ENCODE measurements at places on chromosomes 3 and 15.

DNA sequence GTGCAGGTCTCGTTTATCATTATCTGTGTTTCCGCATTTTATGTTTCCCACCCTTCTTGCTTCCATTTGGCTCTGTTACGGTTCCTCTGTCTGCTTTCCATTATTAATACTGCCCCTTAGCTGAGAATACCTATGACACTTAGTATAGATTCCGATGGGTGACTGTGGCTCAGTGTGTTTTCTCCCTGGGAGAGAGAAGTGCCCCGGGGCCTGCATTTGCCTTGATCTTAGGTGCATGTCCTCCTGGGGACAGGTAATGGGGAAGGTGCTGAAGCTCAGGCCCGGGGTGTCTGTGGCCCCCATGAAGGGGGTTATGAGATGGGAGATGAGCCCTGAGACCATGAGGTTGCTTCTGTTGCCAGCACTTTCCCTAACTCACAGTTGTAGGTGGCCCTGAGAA, 43.4 kb upstream of the PCSK6 start:
- no peak for DNase-seq

DNA sequence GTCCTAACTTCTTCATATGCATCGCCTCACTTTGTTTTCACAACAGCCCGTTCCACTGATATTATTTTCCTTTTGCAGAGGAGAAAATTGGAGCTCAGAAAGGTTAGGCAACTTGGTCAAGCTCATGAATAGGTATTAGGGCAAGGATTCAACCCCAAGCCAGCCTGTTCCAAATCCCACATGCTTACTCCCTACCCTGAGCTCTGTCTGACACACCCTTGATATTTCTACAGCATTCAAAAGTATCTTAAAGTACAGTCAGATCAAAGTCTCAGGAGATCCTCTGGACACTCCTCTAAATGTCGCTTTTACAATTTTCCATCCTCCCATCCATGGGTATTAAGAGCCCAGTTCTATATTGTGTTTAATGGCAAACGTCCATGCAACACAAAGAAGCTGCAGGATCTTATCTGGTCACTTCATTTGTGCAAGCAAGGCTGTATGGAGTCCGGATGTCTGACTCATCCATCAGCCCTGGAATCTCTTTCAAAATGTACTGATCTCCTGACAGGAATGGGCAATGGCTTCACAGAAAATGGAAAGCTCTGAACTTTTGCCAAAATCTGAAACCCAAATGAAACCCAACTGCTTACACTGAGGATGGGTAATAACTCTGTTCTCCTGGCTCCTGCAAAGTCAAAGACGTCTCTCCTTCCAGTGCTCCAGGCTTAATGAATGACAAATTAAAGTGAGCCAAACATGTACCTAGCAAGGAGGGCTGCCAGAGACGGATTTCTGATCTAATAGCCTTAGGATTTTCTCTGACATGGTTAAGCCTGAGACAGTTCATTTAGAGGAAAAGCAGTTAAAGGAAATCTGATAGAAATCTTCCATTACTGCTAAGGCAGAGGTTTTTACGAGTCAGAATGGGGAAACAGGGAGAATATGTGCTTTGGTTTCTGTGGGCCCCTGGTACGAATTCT, 230.9 kb upstream of the RORA start:
- no peak for DNase-seq

DNA sequence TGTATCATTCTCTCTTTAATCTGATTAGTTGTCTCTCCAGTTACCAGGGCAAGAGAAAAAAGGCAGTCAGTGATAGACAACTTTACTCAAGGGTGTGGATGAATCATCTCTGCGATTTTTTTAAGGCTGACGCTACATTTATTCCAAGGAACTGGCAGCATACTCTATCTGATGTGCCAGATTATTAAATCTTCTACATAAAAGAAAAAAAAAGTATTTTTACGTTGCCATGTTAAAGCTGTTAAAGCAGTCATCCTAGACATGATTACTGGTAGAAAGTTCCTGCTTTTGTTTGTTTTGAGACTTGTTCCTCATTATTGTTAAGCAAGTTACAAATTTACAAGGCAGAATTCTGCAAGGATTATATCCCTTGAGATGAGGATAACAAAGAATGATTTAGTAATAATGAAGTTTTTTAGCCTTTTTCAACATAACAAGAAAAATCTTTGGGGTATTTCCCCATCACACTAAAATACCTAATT, 121.7 kb downstream of the CBLB start:
- DNase-seq: no peak

GRCh38 chr3:52350416-52350815, 34.3 kb downstream of the DNAH1 start:
- DNase-seq: no peak

GRCh38 chr3:31525532-31525931, 7.2 kb upstream of the STT3B start:
- DNase-seq: no peak

- DNase-seq: no peak
These were observed 488.9 kb upstream of the RASGRP1 start for GRCh38 chr15:39053480-39053879.

DNA sequence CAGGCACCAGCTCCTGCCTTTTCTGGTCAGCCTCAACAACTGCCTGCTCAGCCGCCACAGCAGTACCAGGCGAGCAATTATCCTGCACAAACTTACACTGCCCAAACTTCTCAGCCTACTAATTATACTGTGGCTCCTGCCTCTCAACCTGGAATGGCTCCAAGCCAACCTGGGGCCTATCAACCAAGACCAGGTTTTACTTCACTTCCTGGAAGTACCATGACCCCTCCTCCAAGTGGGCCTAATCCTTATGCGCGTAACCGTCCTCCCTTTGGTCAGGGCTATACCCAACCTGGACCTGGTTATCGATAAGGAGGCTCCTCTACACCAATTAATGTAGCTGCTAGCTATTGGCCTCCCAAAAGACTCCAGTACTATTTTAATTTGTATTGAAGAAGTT, 38.9 kb downstream of the TFG start:
- no peak for DNase-seq

- DNase-seq: no peak
These were observed 3.9 kb upstream of the TLE3 start for GRCh38 chr15:70101459-70102113.

DNA sequence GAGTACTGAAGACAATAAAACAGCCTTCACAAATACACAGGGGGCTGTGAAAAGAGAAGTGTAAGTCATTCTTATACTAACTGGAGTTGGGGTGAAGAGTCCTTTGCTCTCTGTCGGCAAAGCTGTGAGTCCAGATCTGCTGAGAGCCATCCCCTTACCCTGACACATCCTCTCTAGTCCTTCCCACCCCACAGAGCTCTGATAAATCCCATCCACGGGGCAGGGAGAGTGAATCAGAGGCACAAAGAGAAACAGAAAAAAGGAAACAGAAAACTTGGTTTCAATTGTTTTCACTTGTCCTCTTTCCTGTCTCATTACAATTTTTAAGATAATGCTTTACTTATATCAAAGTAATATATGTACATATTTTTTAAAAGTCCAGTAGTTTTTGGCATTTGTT, 18.2 kb upstream of the ZNF639 start:
- DNase-seq: no peak

DNA sequence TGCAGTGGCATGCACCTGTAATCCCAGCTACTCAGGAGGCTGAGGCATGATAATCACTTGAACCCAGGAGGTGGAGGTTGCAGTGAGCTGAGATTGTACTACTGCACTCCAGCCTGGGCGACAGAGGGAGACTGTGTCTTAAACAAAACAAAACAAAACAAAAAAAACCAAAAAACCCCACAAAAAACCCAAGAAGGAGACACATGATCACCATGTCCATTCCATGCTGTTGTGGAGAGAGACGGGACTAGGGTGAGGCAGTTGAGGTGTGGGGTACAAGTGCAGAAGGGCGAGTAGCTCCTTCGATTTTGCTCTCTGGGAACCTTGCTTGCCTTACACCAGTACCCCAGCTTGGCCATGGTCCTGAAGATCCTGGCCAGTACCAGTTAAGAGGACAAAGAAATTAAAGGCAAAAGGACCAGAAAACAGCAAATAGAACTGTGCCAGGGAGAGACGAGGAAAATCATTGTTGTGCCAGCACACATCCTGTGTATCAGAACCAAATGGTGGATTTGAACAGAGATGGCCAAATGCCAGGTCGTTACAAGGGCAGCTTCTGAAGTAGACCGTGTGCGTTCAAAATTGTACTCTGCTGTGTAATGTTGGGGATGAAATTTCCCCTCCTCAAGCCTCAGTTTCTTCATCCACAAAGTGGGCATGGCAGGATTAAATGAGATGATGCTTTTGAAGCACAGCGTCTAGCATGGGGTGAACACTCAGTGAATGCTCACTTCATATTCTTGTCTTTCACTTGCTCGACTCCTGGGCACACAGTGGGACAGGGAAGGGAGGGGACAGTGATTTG, 42.9 kb upstream of the CTSH start:
- DNase-seq: no peak

DNA sequence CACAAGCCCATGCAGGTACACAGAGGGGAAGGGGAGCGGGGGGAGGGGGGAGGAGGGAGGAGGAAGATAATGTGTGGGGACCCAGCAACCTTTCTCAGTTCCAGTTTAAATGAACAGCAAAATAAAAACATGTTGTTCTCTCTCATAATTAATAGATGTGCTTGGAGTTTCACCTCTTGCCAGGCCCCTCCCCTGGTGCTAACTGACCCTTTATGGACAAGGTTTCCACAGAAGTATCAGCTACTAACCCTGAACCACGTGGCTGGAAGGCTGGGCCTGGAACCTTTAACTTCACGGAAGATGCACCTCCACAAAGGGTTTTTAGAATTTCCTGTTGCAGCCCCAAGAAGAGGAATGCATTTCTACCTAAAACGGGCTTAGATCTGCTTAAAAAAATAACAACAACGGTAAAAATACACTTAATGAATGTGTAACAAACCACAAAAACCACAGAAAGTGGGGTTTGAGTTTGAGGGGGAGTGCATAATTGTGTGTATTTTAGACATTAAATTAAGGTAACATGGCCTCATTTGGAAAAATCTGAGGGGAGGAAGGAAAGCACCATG, 14.8 kb upstream of the SMAD3 start:
- no peak for DNase-seq

- DNase-seq: no peak
These were observed 6.1 kb upstream of the PCSK6 start for GRCh38 chr15:101495334-101496197.

DNA sequence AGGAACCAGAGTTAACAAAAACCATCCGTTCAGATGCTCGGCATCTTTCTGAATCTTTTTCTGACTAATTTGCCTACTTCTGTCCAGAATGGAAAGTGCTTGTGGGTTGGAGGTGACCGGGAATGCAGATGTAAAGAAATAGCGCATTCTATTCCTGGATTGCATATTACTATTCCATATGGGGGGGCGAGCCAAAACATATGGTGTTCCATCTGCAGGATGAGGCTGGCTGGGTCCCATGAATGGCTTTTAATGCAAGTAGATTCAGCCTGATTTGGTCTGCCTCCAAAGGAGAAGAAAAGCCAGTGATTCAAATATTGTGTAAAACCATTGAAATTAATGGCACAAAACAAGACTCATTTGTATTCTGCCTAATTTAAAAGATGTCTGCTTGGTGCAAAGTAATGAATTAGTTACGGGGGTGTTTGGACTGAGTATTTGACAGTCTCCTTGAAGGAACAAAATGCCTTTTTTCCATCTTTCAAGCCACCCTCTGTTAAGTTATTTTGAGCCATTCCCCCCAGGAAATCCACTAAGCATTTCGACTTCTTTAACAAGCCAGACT, 99.0 kb downstream of the ST8SIA2 start:
- DNase-seq: no peak

DNA sequence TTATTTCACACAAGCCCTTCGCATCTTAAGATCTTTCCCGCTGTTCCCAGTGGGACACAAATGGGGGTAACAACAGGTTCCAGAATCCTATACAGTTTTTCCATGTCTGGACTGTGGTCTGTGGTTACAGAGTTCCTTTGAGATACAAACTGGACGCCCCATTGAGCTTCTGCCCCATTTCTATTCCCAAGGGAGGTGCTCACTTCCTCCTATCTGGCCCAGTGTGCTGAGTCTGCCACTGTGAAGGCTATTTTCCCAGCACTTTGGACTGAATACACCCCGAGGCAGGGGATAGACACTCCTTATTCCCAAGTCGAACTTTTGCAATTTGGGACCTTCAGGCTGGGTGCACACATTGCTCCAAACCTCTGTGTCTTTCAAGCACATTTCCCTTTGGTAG, 44.0 kb downstream of the MESD start:
- DNase-seq: no peak

- no peak for DNase-seq
These were observed 10.0 kb downstream of the TIMMDC1 start for GRCh38 chr3:119508172-119508845.

GRCh38 chr15:51580385-51580784, 42.2 kb downstream of the DMXL2 start:
- no peak for DNase-seq

DNA sequence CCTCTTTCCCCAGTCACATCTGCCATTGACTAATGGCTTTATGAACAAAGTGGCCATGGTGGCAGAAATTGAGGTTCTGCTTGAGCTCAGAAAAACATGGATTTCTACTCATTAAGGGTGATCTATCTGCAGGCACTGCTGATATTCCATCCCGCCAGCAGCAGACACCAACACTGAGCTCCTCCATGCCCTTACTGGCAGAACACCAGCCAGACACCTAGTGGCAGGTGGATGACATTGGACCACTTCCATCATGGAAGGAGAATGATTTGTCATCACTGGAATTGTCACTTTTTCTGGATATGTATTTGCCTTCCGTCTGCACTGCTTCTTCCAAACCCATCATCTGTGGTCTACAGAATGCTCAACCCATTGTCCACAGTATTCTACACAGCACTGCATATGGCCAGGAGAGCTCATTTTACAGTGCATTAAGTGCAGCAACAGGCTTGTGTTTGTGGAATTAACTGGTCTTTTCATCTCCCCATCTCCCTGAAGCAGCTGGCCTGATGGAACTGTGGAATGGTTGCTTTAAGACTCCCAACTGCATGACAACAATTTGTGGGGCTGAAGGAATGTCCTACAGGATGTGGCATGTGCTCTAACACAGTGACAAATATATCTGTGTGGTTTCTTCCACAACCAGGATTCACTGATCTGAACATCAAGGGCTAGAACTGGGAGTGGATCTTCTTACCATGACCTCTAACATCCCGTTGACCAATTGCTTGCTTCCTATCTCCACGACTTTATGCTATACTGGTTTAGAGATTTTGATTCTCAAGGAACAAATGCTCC, 103.4 kb downstream of the WNT7A start:
- DNase-seq: no peak

DNA sequence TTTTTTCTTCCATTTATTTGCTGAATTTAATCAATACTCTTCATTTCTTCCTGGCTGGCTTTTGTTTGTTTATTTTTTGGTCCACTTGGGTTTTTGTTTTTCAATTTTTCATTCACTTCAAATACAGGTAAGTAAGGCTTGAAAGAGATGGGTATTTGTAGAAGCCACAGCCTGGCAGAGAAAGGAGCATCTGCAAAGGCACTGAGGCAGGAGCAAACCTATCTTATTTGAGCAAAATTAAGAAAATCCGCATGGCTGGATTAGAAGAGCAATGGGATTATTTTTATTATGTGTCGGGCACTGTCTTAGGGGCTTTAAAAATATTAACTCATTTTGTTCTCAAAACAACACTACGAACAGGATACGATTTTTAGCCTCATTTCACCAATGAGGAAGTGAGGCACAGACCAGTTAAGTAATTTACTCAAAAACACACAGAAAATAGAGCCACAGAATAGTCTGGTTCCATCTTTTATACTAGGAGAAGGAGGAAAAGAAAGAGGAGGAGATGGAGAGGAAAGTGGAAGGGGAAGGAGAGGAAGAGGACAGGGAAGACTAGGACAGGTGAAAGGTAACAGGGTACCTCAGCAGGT, 35.1 kb upstream of the CCDC80 start:
- no peak for DNase-seq

- DNase-seq: no peak
These were observed 108.5 kb downstream of the TNIK start for GRCh38 chr3:171351676-171352075.
